ENCODE measurements at places on chromosomes 2 and 18.

DNA sequence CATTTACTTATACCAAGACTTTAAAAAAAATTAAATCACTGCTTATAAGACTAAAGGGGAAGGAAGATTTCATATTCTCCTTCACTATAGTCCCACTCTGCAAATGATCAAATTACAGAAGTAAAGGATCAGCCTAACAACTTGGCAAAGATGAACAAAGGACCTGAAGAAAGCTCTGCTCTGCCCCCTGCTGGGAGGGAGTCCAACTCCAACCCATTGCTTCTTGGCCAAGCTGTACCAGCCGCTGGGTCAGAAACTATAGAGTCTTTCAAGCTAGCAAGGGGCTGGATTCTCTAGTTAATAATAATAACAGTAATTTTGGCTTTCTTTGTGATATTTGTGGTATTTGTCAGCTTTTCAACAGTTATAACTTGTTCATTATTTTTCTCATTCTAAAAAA lies 927.0 kb upstream of the CRIM1 start:
- DNase-seq: no peak

DNA sequence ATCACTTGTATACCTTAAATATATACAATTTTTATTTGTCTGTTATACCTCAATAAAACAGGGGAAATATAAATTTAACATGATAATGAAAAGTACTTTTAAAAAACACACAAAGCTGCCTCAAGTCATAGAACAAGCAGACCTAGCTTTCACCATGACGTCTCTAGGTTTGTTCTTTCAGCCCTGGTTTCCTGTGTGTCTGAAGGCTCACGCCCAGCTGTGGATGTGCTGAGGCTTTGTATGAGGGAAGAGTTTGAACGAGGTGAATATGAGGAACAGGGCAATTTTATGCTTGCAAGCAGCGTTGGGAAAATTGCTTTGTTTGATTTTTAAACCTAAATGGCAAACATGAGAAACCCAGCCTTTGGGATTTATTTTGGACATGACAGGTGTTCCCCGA lies 15.3 kb downstream of the SH3RF3 start:
- DNase-seq: no peak

- DNase-seq: no peak
These were observed 179.6 kb downstream of the RNF144A start for GRCh38 chr2:7096726-7097352.

GRCh38 chr18:41482501-41482900 lies 472.5 kb upstream of the PIK3C3 start:
- no peak for DNase-seq

- no peak for DNase-seq
These were observed 13.3 kb downstream of the LIMS2 start for GRCh38 chr2:127661949-127662510.

GRCh38 chr2:925309-925708 lies 25.3 kb upstream of the SNTG2 start:
- DNase-seq: no peak
